ENCODE measurements at places on chromosomes 6 and 20.

DNA sequence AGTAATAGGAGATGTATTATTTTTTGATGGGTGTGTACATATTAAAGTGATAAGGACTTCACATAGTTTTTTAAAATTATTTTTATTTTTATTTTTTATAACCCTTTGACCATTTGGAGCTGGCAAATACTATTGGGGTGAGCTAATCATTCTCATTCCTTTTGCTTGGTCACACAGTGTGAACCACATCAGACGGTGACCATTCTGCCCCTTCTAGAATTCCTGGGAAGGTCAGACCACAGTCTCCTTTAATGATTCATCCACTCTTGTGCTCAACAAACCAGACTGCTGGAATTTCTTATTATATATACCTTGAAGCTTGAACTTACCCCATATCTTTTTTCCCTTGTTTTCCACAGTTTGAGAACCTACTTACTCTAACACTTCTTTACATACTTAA lies 23.9 kb upstream of the PRL start:
- ATAC-seq, result no peak

DNA sequence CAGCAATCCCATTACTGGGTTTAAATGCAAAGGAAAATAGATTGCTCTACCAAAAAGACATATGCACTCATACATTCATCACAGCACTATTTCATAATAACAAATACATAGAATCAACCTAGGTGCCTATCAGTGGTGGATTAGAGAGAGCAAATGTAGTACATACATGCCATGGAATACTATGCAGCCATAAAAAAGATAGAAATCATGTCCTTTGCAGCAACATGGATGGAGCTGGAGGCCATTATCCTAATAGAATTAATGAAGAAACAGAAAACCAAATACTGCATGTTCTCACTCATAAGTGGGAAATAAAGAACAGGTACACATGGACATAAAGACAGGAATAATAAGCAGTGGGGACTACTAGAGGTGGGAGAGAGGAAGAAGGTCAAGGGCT lies 70.7 kb upstream of the MLIP start:
- no peak for ATAC-seq

DNA sequence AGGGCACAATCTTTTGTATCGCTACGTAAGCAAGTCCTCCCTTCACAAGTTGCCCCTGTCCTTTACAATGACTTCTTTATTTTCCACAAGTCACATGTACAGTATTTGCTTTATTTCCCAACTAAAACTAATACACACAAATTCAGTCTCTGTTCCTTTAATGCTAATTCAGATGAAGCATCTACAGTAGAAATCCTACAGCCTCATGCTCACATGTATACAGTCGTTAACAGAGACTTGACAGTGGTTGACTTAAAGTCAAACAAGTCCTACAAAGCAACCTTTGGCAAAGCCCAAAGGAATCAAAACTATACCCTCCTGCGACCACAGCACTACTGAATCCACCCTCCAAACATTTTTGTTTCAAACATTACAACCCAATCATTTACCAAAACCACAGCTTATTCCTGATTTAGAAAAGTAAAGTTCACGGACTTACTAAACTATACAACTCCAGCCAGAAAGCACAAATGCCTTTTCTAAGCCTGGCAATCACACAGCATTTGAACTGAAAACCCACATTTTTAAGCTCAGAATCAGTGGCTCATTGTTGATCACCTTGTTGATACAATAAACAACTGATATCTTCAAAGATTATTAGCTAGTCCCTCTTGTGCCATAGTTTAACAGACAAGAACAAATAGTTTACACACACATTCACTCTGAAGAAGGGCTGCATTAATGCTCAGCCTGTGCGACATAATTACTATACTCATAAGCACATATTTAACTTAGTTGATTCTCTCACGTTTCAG lies 70.9 kb upstream of the NHSL1 start:
- no peak for ATAC-seq

DNA sequence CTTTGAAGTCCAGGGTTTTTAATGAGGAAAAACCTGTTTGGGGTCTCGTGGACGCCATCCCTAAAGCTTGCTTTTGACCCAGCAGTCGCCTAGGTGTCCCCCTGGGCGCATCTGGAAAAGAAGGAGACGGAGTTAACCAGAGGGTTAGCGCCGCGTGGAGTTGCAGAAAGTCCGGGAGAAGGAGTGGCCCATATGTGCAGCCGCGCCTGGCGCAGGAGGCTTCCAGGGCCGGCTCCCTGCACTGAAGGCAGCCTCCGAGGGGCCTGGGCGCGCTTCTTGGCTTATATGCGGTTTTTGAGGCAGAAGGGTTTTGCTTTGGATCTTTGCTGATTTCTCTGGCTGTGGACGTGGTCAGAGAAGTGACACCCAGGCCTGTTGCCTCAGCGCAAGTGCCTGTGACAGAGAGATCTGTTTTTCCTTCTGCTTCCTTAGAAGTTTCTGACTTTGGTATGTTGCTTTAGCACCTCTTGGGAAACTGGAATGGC lies 987 bp downstream of the TMEM181 start:
- no peak for ATAC-seq

GRCh38 chr20:59835448-59836395 lies 97.7 kb downstream of the SYCP2 start:
- peak; percentile 67 for ATAC-seq

DNA sequence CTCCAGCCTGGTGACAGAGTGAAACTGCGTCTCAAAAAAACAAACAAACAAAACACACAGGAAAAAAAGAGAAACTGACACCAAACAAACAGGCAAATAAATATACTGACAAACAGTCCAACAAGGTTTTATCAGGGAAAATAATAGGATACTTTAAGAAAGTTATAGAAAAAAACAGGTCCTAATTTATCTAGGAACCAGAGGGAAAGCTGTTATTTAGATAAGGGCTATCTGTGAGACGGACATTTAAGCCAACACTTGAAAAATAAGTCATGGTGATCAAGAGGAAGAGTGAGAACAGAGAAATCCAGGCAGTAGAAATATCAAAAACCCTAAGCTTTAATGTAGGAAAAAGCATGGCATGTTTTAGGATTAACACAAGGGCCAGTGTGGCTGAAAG lies 68.9 kb downstream of the FAM217A start:
- no peak for ATAC-seq

GRCh38 chr20:42706759-42707158 lies 482.9 kb downstream of the PTPRT start:
- no peak for ATAC-seq

DNA sequence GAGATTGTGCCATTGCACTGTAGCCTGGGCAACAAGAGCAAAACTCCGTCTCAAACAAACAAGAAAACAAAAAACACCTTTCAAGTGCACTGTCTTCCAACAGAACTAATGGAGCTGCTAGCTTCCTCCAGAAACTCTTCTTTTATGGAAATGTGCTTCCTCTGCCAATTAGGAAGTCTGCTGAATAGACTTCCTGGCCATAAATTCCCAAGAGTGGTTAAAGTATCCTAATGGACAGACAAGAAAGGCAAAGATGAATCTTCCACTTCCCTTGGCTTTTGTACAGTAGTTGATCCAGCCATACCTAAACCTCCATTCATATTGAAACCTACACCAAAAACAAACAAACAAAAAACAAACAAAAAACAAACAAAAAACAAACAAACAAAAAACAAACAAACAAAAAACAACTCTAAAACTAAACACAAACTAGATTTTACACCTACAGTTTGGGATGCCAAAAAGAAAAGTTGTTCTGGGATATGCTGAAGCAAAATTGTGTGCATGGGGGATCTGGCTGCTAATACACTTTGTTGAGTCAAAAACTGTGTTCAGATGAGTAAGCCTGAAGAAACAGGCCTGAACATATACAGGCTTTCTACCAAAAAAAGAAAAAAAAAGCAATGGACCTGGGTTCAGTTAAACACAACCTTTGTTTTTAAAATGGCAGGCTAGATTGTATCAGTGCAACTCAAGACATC lies 59.8 kb upstream of the CARMIL1 start:
- ATAC-seq, result no peak

GRCh38 chr20:32607727-32608663 lies 22.9 kb upstream of the NOL4L start:
- no peak for ATAC-seq

DNA sequence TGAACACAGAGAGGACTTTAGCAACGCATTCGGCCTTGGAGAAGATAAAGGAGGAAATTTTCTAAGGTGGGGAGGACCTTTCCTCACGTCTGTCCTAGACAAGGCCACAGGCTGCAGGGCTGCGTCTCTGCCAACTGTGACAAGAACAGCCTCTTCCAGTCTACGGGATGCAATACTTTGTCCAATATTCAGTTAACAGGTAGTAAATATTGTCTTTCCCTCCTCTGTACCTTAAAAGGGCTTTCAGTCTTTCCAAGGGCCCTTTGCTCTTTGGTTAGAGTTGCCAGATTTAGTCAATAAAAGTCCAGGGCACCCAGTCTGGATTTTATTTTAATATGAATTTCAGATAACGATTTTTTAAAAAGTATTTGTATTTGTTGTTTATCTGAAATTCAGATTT lies 78.2 kb downstream of the ELOVL4 start:
- ATAC-seq, result no peak

- no peak for ATAC-seq
Observed at GRCh38 chr6:15989397-15989796, 139.5 kb upstream of the MYLIP start.

DNA sequence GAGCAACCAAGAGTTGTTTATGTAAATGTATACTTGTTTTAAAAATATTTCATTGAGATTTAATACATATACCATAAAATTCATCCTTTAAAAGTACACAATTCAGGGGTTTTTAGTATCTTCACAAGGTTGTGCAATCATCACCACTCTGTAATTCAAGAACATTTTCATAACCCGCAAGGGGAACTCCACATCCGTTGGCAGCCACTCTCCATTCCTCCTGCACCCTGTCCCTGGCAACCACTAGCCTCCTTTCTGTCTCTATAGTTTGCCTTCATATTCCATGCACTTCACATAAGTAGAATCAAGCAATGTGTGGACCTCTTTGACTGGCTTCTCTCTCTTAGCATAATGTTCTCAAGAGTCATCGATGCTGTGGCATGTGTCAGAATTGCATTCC lies 104.2 kb upstream of the PDE10A start:
- ATAC-seq, result no peak

Measured in gastroesophageal sphincter (tissue), 4 donors.